ENCODE measurements at places on chromosomes 3 and 15. TPM values are rescaled to one million over a fixed set of nuclear protein-coding genes. Genes with fewer than 3 reads are reported as not detected.

Gene EPM2AIP1
- 11.4 TPM for total RNA-seq

Gene ANKUB1
- total RNA-seq, result 0.32 TPM

Gene CRTAP
- 103 TPM for total RNA-seq

Gene UROC1
- total RNA-seq, result not detected

Gene GPR176
- total RNA-seq, result 48.1 TPM

Gene WNT7A
- total RNA-seq, result not detected
